ENCODE measurements at places on chromosomes 7 and 10.

DNA sequence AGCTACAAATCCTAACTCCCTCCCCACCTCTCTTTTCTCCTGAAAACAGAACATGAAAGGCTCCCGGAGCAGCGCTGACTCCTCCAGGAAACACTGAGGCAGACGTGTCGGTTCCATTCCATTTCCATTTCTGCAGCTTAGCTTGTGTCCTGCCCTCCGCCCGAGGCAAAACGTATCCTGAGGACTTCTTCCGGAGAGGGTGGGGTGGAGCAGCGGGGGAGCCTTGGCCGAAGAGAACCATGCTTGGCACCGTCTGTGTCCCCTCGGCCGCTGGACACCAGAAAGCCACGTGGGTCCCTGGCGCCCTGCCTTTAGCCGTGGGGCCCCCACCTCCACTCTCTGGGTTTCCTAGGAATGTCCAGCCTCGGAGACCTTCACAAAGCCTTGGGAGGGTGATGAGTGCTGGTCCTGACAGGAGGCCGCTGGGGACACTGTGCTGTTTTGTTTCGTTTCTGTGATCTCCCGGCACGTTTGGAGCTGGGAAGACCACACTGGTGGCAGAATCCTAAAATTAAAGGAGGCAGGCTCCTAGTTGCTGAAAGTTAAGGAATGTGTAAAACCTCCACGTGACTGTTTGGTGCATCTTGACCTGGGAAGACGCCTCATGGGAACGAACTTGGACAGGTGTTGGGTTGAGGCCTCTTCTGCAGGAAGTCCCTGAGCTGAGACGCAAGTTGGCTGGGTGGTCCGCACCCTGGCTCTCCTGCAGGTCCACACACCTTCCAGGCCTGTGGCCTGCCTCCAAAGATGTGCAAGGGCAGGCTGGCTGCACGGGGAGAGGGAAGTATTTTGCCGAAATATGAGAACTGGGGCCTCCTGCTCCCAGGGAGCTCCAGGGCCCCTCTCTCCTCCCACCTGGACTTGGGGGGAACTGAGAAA lies 30.4 kb downstream of the PFKFB3 start:
- DNase-seq = no peak

GRCh38 chr7:132485136-132485535 lies 91.1 kb downstream of the PLXNA4 start:
- peak; percentile 21 for DNase-seq

DNA sequence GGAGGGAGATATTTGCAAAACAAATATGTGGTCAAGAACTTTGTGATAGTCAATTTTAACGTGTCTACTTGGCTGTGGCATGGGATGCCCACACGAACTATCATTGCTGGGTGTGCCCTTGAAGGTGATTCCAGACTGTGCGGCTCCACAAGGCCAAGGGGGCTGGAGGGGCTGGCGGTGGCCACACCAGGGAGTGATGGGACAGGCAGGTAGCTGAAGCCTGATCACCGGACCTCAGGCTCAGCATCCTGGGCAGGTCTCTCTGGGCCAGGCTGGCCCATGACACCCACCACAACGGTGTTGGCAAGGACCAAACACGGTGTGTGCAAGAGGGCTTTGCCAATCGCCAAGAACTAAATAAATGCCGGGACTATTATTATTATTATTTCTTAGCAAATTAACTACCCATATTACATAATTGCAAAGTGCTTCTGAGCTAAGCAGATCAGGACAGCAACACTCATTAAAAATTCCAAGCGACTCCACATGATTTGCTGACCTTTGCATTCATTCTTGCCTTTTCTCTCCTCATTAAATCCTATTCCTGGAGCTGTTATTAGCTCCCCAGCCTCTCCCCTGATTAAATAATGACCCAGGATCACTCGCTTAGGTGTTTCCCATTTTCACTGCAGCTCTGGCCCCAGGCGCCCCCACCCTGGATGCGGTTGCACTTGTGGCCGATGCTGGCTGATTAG lies 35.4 kb upstream of the PPP2R2D start:
- no peak for DNase-seq

DNA sequence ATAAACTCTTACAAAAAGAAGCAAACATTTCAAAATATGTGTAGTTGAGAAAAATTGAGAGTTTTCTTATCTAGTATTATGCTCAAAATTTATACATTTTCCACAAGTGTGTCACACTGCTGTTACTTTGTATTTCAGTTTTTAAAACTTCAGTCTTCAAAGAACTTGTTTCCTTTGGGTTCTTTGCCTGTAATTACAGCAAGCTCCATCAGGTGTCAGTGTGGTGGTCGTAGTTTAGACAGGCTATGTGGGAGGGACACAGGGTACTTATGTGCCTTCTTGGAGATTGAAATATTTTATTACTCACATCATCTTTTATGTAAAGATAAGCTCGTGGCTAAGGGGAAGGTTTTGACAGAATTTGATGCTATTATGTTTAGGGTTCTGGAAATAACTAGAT lies 360.5 kb downstream of the FGFR2 start:
- no peak for DNase-seq

DNA sequence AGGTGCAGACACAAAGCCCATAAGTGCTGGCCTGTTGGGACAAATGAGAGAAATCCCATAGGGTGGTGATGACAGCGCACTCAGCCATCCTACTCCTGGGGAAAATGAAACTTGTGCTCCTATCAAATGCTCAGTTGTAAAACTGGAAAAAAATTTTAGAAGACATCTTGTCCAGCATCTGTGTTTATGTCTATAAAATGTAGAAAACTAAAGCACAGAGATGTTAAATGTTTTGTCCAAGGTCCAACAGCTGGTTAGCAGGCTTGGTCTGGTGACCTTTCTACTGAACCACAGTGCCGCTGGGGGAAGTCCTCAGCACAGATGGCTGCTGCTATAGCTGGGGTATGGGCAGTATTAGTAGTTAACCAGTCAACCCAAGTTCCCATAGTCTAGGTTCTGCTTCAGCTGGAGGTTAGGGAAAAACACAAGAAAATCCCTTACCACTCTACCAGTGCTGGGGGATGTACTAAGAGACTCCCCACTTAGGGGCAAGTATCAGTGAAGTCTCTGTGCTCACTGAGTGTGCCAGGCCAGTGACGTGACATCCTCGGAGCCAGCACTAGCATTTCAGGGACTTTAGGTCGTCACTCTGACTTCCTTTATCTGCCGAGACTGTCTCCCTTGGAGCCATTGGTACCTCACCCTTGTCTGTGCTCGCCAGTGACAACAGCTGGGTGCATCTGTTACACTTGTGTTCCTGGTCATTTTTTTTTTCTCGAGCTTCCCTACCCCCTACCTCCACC lies 1.9 kb downstream of the TSPAN33 start:
- DNase-seq = no peak

DNA sequence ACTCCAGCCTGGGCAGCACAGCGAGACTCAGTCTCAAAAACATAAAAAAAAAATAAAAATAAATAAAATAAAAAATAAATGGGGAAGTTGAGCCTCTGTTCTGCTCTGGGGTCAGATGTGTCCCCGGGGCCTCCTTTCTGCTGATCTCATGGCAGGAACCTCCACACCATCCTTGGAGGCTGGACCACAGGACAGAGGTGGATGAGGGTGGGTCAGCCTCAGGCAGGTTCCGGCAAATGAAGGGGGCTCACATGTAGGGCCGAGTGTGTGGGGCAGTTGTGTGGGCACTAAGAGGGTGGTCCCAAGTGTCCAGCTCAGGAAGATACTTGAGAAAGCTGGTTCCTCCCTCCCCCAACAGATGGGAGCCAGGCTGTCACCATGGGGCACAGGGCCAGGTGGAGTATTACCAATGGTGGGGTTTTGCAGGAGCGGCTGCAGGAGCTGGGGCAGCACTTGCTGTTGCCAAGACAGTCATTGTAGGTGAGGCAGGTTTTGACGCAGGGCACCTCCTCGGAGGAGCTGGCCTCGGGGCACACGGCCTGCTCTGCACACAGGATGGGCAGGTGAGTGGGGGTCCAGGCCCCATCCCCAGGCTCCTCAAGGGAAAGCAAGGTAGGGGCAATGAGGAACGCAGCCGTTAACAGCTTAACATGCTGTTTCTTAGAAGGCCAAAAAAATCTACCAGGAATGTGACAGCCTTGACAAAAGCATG lies 13.9 kb upstream of the TBRG4 start:
- DNase-seq = no peak

GRCh38 chr7:118572604-118573003 lies 348.1 kb downstream of the ANKRD7 start:
- no peak for DNase-seq

GRCh38 chr7:98619450-98620321 lies 2.6 kb downstream of the NPTX2 start:
- DNase-seq = peak; percentile 3

DNA sequence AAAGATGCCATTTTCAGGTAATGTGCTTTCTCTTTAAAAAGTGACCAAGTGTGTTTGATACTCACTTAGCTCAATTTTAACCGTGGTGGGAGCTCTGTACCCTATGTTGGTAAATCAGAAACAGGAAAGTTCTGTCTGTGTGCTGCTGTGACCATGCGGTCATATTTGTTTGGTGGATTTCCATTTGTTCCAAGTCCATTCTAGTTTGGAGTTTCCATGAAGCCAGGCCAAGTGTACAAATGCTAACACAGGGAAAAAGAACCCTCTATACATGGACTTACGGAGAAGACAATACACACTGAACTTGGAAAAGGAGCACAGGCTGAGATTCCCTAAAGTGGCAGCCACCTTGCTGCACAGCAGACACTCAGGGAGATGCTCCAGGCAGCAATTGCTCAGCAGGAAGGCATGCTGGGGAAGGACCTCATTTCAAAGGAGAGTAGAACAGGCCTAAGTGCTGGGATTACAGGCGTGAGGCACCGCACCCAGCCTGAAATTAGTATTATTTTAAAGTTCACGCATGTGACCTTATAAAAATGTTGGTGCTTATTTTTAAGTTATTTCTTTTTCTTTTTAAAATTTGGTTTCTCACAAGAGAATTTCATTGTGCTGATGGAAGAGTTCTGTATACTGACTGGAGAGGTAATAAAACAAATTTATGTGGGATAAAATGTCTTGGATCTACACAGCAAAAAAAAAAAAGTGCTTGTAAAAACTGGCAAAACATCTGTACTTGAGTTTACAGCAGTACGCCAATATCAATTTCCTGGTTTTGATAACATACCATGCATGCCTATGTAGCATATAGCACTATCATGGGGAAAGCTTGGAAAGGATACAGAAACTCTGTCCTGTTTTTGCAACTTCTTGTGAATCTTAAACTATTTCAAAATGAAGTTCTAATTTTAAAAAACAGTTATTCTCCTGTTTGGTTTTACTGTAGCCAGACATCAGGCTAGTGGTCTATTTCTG lies 436.2 kb downstream of the KCNMA1 start:
- DNase-seq = no peak

GRCh38 chr7:71752171-71752935 lies 620.4 kb downstream of the GALNT17 start:
- DNase-seq = peak; percentile 11

DNA sequence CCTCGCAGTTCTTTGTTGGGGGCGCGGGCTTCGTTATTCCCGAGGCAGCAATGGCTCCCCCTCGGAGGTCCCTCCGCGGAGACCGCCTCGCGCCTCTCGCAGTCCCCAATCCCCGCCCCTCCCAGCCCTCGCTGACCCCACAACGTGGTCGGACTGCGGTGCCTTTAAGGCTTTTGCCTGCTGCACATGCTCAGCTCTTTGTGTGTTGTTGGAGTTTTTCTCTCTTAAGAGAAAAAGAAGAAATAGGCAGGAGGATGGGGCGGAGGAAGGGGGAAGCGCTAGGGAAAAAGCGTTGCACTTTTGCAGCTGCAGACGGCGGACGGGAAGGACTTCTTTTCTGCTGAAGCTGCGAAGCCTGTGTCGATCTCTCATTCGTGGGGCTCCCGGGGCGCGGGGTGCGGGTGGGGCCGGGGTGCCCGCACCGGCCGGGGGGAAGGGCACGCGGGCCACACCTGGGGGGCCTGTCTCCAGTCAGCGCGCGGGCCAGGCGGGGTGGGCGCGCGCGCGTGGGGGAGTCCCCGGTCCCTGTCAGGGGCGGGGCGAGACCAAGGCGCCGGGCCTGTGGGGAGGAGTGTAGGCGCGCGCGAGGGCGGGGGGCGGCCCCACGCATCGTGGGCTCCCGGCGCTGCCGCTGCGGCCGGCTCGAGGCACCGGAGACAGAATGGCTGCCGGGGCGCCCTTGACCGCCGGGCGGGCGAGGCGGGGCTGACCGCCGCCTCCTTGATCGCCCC lies 445 bp upstream of the ATRNL1 start:
- DNase-seq = peak; percentile 44

DNA sequence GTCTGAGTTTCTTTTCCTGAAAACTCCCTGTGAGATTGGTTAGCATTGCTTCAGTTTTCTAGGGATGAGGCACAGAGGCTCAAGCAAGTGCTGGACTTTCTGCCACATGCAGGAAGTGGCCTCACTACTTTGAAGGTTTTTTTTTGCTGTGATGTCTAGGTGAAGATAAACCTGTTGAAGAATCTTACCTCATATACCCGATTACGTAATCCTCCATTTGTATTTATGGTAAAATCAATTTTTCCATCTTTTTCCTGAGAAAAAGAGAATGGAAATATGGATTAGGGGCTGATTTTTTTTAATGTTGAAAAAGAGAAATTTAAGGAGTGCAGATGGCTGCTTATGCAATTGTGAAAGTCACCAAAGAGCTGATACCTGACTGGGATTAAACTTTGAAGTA lies 23.4 kb downstream of the CBLL1 start:
- DNase-seq = no peak

DNA sequence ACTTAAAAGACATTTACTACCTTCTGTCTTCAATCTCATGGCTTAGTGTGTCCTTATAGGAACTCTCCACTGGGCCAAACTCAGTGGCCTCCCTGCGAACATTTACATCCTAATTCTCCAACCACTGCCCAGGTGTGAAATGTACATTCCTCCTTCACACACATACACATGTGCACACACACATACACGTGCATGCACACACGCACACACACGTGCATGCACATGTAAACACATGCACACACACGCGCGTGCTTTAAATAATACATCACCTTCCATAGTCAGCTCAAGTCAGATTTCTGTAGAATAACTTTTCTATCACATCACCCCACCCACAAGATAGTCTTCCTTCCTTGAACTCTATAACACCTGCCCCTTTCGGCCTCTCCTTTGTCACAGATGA lies 216.5 kb downstream of the TMEM178B start:
- no peak for DNase-seq

All from NCI-H1092 (cell line).